ENCODE measurements at places on chromosomes 1 and 21. TPM values are rescaled to one million over a fixed set of nuclear protein-coding genes. Genes with fewer than 3 reads are reported as not detected.
A peak's percentile ranks its signal among the peaks of the same experiment; 100 is the strongest.

The PLA2G5 gene
- 0.41 TPM for total RNA-seq

- DNase-seq: no peak
These were observed 150.3 kb downstream of the EDEM3 start for GRCh38 chr1:184604152-184604900.

- DNase-seq: no peak
These were observed 24.2 kb upstream of the ITPKB start for GRCh38 chr1:226762988-226763904.

GRCh38 chr1:39332291-39332690, 127.8 kb downstream of the MACF1 start:
- DNase-seq: no peak

GRCh38 chr21:15077529-15078145, 12.8 kb upstream of the NRIP1 start:
- DNase-seq: no peak

- no peak for DNase-seq
These were observed 160.1 kb upstream of the NFIA start for GRCh38 chr1:60922304-60922703.

- DNase-seq: no peak
These were observed 174.0 kb upstream of the ATP1B1 start for GRCh38 chr1:168932539-168932938.

DNA sequence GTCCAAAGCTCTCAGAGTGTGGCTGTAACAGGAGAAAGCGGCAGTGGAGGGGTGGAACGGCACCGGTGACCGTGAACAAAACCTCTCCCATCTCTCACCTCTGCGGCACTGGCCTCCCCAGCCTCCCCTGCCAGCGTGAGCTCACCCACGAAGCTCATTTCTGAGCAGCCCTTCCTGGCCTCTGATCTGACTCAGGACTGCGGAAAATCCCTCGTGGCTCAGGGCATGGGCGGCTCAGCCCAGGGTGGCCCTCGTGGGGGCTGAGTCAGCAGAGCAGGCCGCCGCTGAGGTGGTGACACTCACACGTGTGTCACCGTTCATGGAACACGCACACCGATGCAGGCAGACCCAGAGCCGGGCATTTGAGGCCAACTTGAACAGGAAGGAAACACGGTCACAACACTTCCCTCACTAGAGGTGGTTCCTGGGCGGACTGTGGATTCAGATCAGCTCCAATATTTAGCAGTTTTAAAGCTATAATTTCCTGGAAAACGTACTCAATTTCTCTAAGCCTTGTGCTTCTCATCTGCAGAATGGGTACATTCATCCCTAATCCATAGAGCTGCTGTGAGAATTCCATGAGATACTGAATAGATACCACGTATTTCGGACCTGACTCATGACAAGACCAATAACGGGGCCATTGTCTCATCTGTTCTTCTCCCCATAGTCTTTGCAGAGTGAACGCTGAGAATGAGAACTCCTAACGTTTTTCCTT, 115.0 kb upstream of the TMPRSS2 start:
- DNase-seq: no peak

- no peak for DNase-seq
These were observed 25.6 kb downstream of the ALPL start for GRCh38 chr1:21534674-21535378.

DNA sequence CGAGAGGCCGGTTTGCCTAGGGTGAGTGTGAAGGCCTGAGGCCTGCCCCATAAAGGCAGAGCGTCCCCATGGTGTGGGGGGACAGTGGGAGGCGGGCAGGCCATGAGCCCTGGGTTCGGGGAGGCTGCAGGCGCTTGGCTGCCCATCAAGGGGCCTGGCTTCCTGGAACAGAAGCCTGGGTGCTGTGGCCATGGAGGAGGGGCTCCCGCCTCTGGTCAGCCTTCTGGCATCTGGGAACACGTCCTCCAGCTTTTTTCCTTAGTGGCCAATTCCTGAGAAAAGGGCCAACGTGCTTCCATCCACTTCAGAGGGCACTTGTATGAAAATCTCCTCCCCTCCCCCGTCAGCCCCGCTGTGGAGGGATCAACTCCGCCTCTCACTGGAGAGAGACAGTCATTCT, 58.7 kb downstream of the PRDM16 start:
- DNase-seq: no peak

DNA sequence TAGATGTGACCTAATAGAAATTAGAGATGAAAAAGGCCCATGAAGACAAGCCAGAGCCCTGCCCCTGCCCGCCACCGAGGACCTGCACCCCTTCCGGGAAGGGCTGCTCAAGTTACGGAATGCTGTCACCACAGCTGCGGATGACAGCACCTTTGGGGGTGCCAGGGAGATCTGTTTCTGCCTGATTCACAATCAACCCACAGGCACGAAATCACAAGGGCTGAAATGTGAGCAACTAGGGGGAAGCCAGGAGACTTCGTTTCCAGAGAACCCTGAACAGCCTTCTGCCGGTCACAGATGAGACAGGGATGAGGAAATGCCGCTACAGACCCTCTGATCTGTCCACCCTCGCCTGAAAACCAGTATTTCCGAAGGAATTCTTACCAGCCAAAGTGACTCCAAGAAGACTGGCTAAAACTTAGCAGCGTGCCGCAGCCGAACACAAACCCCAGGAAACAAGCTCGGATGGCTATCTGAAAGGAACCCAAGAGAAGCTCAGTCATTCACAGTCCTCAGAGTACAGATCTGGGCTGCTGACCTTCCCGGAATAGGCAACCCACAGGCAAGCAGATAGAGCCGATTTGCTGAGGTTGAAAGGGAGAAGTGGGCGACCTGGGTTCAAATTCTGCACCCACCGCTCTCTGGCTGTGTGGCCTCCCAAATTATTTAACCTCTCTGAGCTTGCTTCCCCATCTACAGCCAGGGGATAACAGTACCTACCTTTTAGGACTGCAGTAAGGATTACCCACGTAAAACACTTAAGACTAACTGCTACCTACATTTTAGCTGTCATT, 1.1 kb downstream of the ICMT start:
- DNase-seq: no peak

The NBPF10 gene
- total RNA-seq: 0.41 TPM

DNA sequence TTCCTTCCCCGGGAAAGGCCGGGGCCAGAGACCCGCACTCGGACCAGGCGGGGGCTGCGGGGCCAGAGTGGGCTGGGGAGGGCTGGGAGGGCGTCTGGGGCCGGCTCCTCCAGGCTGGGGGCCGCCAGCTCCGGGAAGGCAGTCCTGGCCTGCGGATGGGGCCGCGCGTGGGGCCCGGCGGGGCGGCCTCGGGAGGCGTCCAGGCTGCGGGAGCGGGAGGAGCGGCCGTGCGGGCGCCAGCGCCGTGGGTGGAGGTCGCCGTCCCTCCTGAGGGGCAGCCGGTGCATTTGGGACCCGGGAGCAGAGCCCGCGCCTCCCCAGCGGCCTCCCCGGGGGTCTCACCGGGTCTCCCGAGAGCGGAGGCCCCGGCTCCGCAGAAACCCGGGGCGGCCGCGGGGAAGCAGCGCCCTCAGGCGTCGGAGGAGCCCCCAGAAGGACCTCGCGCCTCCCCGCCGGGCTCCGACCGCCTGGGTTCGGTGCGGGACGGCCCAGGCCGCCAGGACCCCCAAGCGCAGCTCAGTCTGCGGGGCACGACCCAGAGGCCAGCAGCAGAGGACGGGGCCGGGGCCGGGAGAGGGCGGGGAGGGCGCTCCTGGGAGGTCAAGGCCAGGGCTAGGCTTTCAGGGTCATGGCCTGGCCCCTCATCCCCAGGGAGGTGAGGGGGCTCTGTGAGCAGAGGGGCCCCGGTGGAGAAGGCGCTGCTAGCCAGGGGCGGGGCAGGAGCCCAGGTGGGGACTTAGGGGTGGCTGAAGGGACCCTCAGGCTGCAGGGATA, 7.2 kb upstream of the SLX9 start:
- DNase-seq: peak; percentile 73

The KCNC4 gene
- 2.4 TPM for total RNA-seq

DNA sequence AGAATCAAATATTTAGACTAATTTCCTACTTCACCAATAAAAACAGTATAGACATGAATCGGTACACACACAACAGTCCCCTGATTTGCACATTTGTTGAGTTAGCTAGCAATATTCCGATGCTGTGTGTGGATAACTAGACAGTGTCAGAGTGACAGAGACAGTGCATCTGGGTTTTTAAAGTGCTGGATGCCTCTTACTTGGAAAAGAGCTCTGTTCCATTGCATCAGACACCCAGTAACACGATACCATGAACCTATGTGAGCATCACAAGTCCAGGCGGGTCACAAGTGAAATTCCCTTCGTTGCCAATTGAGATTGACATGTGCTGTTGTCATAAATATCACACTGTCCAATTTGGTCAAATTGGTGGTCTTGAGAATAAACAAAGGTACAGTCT, 82.0 kb upstream of the ESRRG start:
- no peak for DNase-seq

The FMO1 gene
- 3.7 TPM for total RNA-seq

GRCh38 chr1:28934676-28935075, 20.3 kb downstream of the EPB41 start:
- DNase-seq: no peak

The GPR3 gene
- total RNA-seq: 0.41 TPM

- DNase-seq: no peak
These were observed 118.2 kb downstream of the RRAGC start for GRCh38 chr1:38741341-38741740.

- peak; percentile 56 for DNase-seq
These were observed 34.0 kb downstream of the MACF1 start for GRCh38 chr1:39238476-39238875.
